ENCODE measurements at places on chromosomes 1 and 21. TPM values are rescaled to one million over a fixed set of nuclear protein-coding genes. Genes with fewer than 3 reads are reported as not detected.

The NBPF10 gene
- 3.1 TPM for total RNA-seq

DNA sequence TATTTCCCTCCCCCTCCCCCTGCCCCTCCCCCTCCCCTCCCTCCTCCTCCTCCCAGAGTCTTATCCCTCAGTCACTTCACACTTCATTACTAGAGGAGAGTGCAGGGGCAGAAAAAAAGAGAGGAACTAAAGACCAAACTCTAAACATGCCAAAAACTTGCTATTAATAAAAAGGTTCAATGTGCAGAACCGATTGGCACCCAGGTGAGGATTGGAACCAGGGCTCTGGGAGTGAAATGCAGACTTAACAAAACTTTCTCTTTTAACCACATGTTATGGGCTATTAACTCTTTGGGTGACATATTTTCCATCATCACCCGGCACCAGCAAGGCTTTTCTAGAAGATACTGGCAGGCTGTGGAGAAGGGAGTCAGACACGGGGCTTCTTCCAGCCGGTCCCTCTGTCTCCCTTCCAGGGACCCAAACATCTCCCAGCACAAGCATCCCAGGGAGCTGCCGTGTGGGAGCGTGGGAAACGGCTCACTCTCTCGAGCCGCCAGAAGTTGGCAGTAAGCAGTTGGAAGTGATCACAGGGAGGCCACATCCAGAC lies 13.6 kb downstream of the NID1 start:
- no peak for DNase-seq

DNA sequence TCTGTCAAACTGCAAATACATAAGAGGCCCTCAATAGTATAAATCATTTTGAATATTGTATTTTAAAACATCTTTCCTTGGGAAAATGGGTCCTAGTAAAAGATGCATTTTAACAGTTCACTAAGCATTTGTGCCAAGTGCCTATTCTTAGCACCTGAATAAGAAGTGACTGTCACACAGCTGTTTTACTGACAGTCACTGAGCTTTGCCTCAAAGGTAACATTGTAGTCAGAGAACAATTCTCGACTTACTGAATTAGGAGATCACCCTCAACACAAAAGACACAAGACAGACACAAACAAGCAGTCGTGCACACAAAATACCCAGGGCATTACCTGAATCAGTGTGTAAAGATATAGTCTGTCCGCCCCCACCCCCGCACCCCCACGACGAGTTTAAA lies 408 bp downstream of the ESRRG start:
- DNase-seq = no peak

The KIF21B gene
- total RNA-seq = 5.9 TPM

GRCh38 chr1:107897438-107898345 lies 67.3 kb downstream of the VAV3 start:
- no peak for DNase-seq

GRCh38 chr21:42079008-42079938 lies 8.2 kb downstream of the UMODL1 start:
- DNase-seq = no peak

The NHLH1 gene
- total RNA-seq = 1.6 TPM

The SPRR2E gene
- not detected for total RNA-seq

The VASH2 gene
- total RNA-seq = 4.7 TPM

- DNase-seq = peak; percentile 9
Measured at GRCh38 chr1:65459397-65459768, 38.9 kb downstream of the LEPR start.

GRCh38 chr1:224736619-224737352 lies 120.7 kb downstream of the CNIH3 start:
- no peak for DNase-seq

The CTSE gene
- total RNA-seq = 457 TPM

The SLC66A1 gene
- 10.0 TPM for total RNA-seq

The SPATA46 gene
- not detected for total RNA-seq

- no peak for DNase-seq
Measured at GRCh38 chr1:175845338-175845737, 101.9 kb upstream of the TNR start.

DNA sequence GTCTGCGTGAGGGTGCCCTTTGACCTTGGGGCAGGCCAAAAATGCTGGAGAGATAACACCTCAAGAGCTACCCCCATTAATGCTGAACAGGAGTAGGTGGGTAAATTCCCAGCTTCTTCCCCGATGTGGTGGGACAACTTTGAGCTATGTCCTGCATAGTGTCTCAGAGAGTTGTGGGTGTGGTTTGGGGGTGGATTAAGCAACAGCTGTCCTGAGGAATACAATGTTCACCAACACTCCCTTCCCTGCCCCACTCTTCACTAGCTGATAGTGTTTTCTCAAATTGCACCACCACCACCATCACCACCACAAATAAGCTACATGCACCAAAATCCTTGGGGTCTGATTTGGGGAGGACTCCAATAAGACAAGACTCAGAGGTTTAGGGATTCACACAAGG lies 258.4 kb downstream of the HLX start:
- no peak for DNase-seq
